ENCODE measurements at places on chromosomes 2 and 18. TPM values are rescaled to one million over a fixed set of nuclear protein-coding genes. Genes with fewer than 3 reads are reported as not detected.

ALK gene
- total RNA-seq = under 0.01 TPM

ZNF396 gene
- total RNA-seq = 0.81 TPM

PLA2R1 gene
- 2.4 TPM for total RNA-seq

IL1F10 gene
- total RNA-seq = not detected

EDAR gene
- total RNA-seq = under 0.01 TPM

GKN2 gene
- total RNA-seq = not detected

SCYGR8 gene
- not detected for total RNA-seq

UNC80 gene
- under 0.01 TPM for total RNA-seq

ANO7 gene
- 1.3 TPM for total RNA-seq

SPDYA gene
- 0.27 TPM for total RNA-seq
